ENCODE measurements at places on chromosomes 16 and 17.
A peak's percentile ranks its signal among the peaks of the same experiment; 100 is the strongest.

DNA sequence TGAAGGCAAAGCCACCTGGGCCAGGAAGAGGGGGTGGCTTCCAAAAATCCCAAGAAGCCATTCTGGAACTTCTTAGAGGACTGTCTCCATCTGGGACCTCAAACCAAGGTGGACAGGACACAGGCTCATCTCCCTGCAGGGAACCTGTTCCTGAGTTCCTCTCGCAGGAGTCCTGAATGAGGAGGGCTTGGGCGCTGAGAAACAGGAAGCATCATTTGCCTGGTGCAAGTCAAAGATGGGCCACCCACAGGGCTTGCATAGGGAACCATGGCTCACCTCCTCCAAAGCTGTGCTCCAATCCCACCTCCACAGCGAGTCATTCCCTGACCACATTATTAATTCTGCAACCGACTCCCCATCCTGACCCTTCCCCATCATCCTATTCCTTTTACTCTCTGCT lies 55.0 kb upstream of the RPL38 start:
- DNase-seq, result no peak

- no peak for DNase-seq
These were observed 46.0 kb downstream of the TNRC6A start for GRCh38 chr16:24775455-24775854.

- DNase-seq, result peak; percentile 91
These were observed 432 bp downstream of the ZNF276 start for GRCh38 chr16:89721546-89722391.

- DNase-seq, result no peak
These were observed 10.8 kb upstream of the SLFN12L start for GRCh38 chr17:35548208-35548810.

DNA sequence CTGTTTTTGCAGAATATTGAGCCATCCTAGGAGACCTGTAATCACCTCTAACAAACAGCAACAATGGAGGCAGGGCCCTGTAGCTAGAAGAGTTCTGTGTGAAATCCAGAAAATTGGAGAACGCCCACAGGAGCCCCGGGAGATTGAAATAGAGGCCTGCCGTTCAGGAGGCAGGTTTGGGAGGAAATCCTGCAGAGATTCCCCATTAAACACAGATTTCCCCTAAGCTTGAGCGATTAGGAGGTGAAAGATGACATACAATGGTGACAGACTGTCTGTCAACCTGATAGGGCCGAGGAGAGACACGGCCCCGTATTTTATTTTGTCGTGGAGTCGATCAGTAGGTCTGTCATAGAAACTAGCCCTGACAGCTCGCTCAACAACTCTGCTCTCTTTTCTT lies 18.2 kb downstream of the CDK5RAP3 start:
- DNase-seq, result no peak

- DNase-seq, result no peak
These were observed 18.8 kb downstream of the TNRC6A start for GRCh38 chr16:24748242-24748641.

GRCh38 chr16:51815523-51815922 lies 664.5 kb upstream of the SALL1 start:
- DNase-seq, result no peak

- no peak for DNase-seq
These were observed 538 bp upstream of the RAPGEFL1 start for GRCh38 chr17:40176754-40177110.

DNA sequence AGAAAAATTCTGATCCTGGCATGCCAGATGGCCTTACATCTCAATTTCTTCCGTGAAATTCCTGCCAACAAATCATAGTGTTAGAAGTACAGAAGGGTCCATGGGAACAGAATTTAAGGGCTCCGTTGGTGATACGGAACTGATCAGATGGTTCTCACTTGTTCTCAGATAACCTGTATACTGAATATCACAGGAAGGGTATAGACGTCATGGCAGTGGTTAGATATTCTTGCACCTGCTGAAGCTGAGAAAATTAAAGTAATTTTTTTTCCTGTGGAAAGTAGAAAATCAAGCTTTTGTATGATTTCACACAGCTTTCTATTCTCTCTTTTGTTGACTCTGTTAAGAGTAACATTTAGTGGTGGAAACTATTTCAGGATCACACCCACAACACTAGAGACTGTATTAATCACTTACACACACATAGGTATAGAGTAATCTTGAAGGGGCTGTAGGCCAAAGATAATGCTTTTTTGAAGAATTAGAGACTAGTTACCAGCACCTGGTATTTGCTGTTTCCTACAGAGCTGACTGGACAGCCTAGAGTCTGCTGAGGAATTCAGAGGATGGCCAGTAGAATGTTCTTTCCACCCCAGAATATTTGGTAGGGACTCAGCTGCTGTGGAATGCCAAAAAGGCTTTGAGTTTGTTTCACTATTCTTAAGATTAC lies 7.5 kb downstream of the TENT4B start:
- no peak for DNase-seq

- DNase-seq, result no peak
These were observed 139.3 kb downstream of the CYB561 start for GRCh38 chr17:63306855-63307254.

DNA sequence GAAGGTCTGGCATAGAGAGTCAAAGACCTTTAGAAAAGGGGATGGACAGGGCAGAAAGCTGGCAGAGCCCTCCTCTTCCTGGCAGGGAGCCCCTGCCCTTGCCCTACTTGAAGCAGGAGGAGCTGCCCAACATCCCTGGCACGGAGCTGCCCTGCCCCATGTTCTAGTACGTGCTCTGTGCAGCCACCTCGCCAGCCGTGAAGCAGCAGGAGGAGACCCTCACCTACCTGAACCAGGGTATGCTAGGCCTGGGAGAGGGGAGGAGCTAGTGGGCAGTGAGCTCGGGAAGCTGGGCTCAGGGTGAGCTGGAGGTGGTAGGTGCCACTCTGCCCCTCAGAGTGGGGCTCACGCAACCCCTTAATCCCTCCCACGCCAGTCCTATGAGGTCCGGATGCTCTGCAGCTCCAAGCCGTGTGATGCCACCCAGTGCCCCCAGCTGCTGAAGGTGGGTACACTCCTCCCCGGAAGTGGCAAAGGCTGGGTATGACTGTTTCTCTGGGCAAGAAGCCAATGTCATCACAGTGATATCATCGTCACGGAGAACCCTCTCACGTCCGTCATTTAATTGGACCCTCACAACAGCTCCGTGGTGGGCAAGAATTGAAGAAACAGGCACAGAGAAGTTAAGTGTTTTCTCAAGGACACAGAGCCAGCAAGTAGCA lies 12.7 kb upstream of the STAC2 start:
- peak; percentile 74 for DNase-seq

DNA sequence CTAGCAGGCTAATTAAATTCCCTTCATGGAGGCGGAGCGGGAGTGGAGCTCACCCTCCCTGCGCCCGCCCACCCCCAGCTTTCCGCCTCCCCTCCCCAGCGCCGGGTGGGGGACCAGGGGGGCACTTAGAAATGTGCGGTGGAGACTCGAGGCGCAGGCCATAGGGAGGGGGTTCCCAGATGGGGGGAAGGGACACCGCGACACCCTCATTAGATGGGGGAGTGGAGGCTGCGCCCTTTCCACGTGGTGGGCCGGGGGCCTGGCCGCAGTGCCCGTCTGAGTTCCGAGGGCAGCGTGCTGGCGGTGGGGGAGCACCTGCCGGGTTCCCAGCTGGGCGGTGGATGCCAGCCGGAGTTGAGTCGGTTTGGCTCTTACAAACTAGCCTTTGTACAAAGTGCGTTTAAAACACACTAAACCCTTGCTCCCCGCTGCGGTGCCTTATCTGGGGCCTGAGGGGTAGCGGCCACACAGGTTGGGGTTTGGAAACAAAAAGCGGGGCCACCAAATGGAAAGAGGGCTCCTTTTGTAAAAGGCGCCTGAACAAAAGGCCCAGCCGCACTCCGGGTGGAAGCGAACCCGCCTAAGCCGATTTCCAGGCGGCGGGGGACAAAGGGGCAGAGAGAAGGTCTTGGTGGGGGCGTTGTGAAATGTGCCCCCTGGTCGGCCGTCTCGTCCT lies 1.4 kb downstream of the GSE1 start:
- DNase-seq, result no peak

DNA sequence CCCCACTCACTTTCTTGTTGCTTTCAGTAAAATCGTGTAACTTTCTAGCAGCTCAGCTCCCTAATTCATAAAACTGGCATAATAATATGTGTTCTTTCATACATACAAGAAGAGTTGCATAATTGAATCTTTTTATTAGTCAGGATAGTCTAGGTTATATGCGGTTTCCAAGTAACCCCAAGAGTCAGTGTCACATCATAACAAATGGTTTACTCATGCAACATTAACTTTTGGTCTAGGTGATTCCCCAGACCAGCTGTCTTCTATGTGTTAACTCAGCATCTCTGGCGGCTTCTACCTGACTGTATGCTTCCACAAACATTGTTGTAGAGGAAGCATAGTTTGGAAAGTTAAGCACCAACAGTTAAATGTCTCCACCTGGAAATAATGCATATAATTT lies 1000.4 kb downstream of the CDH11 start:
- no peak for DNase-seq

- no peak for DNase-seq
These were observed 653.2 kb downstream of the HS3ST4 start for GRCh38 chr16:26344976-26345375.

GRCh38 chr17:74687886-74688285 lies 24.8 kb downstream of the CD300LF start:
- DNase-seq, result no peak

DNA sequence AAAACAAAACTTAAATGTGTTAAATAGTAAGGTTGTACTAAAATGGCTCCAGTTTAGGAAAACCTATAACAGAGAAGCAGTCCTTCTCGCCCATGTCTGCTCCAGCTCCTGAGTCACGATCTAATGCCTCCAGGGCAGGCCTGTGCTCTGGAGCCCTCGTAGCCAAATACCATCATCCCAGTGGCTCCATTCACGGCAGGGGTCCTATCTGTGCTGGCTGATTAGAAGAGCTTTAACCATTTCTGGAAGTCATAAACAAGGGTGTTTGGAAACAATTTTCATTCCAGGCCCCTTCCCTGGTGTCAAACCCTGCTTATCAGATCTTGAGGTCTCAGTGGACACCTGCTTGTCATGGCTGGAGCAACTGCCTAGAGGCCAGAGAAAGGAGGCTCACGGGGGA lies 336.9 kb downstream of the SOX9 start:
- no peak for DNase-seq

GRCh38 chr16:22004341-22004740 lies 3.4 kb upstream of the PDZD9 start:
- no peak for DNase-seq

DNA sequence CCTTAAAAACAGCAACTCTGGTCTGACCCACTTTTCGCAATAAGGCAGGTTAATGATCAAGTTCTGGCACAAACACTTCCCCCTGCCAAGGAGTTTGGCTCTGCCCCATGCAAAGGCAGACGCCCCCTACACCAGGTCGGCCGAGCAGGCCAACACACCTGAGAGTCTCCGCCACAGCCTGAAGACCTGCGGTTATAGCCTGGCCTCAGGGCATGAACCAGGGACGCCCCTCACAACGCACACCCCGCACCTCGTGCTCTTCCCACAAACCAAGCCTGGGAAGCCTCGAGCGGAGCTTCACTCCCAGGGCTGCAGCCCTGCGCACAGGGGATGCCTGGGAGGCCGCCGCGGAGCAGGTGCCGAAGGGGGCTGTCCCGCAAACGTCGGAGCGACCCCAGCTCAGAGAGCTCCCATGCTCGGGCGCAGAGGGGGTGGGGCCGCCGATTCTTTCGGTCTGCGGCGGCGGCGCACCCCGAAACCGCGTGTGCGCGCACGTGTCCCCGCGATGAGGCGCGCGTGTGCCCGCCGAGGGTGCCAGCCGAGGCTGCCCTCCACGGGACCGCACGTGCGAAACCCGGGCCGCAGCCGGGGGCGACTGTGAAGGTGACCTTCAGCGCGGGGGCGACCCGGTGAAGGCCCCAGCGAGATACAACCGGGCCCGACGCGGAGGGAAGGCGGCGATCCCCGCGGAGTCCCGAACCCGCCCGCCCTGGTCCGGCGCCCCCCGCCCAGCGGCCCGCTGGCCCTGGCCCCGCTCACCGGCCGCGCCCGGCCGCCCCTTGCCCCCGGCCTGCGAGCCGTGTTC lies 559 bp downstream of the CLUH start:
- DNase-seq, result peak; percentile 30

DNA sequence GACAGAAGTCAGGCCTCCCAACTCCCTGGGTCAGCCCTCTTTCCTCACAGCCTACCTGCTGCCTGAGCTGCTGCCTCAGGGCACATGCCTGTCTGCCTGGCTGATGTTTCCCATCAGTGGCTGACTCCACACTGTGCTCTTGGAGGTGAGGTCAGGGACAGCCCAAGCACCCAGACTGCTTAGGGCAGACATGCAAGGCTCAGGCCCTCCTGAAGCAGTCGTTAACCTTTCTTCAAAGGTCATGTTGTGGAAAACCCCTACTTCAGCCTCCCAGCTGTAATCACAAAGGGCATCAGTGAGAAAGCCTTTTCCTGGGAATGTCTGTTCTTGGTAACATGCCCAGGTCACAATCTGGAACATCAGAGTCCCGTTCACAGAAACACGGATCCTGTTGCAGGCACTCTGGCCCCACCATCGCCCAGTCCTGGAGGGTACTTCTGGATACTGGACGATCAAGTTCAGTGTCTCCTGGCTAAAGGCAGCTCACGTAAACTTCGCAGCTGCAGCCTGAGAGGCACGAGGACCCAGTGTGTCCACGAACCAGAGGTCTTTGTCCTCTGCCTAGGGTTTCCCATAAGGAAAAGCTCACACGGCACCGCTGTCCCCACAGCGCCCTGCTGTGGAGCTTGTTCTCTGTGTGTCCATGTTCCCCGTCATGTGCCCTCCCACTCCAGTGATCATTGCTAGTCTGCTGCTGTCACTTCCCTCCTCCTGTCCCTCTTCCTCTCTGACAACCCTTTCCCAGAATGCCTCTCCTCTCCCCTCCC lies 54.9 kb downstream of the GNAO1 start:
- DNase-seq, result no peak

GRCh38 chr17:40343219-40344119 lies 21.1 kb downstream of the GJD3 start:
- no peak for DNase-seq

DNA sequence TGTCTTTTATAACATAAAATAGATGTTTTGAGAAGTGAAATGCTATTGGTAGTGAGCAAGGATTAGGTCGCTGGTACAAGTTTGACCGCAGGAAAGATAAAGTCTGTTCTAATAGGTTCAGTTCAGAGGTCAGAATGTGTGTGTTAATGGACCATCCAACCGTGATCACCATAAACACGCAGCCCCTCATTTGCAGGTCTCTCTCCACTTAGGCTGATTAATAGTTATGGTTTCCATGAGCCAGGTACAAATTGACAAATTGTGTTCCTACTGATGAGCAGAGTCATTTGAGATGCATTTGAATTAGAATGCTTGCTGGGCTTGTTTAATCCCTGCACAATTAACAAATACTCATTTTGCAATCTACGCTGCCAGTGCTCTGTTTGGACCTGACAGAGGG lies 318.1 kb upstream of the GOT2 start:
- DNase-seq, result no peak
